ENCODE measurements at places on chromosomes 13 and 19.

DNA sequence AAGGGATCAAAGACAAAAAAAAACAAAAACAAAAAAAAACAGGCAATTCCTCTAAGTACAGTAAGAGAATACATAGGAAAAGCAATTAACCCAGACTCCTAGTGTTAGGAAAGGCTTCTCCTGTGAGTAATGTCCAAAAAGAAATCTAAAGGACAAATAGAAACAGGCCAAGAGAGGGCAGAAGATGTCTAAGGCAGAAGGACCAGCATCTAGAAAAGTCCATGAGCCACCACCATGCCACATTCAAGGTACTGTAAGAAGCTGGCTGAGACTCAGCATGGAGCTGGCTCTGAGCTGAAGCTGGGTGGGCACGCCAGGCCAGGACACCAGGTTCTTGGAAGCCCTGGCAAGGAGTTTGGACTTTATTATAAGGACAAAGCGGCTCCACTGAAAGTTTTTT lies 118.1 kb upstream of the FRY start:
- no peak for DNase-seq

GRCh38 chr13:26867451-26868091 lies 107.0 kb upstream of the GPR12 start:
- no peak for DNase-seq

DNA sequence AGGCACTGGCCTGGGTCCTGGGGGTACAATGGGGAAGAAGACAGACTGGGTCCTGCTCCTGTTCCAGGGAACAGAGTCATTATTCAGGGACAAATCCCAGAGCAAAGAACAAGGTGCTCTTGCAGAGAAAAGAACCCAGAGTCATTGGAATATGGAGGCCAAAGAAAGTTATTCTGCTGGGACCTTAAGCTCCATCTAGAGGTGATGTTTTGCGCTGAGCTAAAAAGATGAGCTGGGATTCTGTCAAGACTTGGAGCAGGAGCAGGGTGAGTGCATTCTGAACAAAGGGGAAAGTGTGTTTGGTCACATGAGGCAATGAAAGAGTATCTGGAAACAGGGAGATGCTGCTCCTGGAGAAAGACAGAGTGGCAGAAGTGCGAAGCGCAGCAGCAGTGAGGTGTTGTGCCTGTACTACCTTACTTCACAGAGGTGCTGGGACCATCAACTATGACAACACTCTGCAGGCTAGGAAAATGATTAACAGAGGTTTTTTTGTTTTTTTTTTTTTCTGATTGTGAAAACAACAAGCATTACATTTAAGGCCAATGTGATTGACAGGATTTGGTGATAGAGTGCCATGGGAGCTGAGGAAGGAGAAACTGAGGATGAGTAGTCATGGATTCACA lies 95.3 kb upstream of the TNFSF11 start:
- no peak for DNase-seq

DNA sequence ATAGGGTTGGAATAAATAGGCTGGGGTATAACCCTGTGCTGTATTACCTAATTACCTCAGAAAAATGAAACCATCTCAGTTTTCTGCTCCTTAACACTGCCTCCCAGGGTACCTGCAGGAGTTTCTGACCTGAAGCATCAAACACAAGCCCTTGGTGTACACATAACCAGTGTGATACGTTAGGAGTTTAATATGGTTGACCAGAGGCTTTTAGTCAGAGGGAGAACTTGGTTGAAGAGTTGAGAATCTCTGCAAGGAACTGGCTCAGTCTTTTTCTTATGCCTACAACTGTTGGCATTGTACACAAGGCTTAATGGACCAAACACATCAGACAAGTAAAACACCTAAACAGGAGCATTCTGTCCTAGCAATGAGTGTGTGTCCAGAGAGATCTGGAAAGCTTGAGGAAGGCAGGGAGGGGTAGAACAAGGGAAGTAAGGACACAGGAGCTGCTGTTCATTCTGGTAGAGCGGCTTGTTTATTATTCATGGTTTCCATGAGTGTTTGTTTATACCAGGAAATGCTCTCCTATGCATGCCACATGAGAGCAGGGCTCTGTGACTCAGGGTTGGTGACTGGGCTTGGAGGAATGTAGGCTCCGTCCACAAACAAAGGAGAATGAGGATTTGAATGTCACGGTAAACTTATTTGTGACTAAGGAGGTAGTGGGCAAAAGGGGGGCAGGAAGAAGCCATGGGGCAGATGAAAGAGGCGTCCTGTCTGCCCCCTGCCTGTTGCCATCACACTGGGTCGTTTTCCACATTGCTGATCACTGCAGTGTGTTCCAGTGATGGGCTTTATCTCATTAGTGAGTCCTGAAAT lies 11.9 kb upstream of the SPATA13 start:
- peak; percentile 85 for DNase-seq

- DNase-seq, result no peak
Observed at GRCh38 chr13:108281901-108282300, 12.4 kb downstream of the TNFSF13B start.

DNA sequence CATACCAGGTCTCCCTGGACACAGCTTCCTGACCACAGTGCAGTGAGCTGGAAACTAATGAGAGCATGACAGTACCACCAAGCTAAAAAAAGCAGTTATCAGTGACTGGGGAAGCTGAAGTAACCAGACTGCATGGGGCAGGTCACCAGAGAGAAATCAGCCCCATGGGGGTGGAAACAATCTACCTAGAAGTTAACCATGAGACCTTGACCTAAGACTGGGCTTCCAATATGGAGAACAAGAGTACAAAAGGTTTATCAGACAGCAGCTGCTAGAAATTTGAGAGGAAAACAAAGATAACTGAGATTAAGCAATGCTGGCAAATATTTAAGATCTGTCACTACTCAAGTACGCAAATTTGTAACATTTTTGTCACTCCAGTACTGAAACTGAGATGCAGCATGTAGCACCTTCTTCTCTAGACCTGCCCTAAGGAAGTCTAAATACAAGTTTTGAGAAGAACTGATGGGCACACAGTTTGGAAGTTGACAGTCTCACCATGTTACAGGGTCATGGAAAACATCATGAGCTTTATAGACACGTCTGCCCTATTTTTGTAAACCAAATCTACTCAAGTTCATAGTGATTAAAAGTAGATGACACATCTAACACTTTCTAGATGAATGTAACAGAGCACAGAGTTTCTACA lies 2641.8 kb upstream of the PCDH20 start:
- no peak for DNase-seq

GRCh38 chr13:31055589-31055988 lies 106.1 kb downstream of the HSPH1 start:
- no peak for DNase-seq

GRCh38 chr13:59780058-59780457 lies 383.7 kb downstream of the DIAPH3 start:
- no peak for DNase-seq

DNA sequence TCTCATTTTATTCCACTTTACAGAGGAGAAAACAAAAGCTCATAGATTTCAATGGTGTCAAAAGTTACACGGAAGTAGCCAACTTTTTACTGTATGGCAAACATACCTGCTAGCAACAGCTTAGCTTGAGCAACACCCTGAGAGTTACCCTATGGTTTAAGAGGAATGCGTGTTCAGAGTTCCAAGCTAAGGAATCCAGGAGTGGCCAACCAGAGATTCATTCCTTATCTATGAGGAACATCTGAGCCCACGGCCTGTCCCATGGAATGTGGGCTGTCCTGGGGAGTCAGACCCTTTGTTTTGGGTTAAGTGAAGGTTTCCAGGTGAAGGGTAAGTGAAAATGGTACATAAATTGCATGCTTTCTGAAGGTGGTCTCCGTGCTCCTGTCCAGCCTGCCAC lies 67.5 kb downstream of the STARD13 start:
- no peak for DNase-seq

GRCh38 chr19:18319591-18320135 lies 3.2 kb downstream of the LSM4 start:
- DNase-seq, result no peak

GRCh38 chr13:34857558-34858325 lies 84.3 kb upstream of the NBEA start:
- DNase-seq, result no peak

- DNase-seq, result no peak
Observed at GRCh38 chr19:14150041-14150769, 13.8 kb upstream of the ASF1B start.

- DNase-seq, result no peak
Observed at GRCh38 chr19:7120499-7120898, 51.0 kb downstream of the ZNF557 start.

- DNase-seq, result peak; percentile 23
Observed at GRCh38 chr13:43475140-43475539, 311.6 kb downstream of the ENOX1 start.

GRCh38 chr19:14400951-14401431 lies 18.1 kb downstream of the DDX39A start:
- no peak for DNase-seq

- no peak for DNase-seq
Observed at GRCh38 chr13:112652512-112653070, 37.2 kb upstream of the ATP11A start.

- no peak for DNase-seq
Observed at GRCh38 chr13:23817830-23818229, 71.4 kb downstream of the MIPEP start.

DNA sequence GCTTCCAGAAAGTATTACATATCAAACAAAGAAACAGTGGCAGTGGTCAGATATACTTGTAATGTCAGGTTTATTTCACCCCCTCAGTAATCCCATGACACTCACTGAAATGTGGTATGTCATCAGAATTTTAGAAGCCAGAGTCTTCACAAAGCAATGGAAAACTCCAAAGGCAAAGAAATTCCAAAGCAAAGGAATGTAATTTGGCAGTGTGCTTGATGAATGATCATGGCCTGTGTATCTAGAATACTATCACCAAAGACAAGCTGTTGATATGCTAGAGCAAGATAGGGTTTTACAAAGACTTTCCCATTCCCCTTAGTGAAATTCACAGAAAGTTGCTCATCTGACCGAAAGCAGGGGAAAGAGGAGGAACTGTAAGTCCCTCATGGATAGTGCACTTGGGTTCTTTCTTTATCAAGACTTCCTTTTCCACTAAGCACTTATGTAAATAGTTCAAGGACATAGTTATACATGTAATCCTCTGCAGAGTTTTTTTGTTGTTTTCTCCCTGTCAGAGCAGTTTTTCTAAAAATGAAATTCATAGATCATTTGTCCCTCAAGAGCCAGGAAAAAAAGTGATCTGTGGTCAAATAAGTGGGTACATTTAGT lies 243.4 kb downstream of the NHLRC3 start:
- no peak for DNase-seq

DNA sequence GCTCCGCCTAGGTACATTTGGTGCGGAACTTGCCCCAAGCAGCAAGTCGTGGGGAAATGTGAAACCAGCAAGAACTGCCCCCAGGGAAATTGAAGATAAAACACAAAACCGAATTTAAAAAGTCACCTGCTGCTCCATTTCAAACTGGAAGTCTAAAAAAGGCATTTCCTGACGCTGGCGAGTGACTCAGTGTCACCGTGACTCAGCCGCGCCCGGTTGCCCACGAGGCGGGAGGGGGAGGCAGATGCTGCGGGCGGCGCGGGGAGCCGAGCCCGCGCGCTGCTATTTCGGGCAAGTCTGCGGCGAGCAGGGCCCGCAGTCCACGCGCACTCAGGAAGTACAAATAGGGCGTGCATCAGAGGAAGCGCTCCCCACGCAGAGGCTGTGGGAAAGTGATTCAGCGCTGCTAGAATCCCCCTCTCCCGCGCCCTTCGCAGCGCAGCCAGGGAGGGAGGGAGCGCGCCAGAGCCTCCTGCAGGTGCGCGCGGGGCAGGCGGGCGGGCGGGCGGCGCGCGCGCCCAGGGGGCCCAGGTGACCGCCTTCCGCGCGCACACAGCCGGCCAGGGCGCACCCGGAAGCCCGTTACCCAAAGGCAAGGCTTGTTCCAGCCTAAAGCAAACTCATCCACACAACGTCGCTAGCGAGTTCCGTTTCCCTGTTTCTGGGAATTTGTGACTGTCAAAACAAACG lies 168.8 kb downstream of the COL4A1 start:
- no peak for DNase-seq

- no peak for DNase-seq
Observed at GRCh38 chr13:95505265-95505664, 47.3 kb upstream of the CLDN10 start.

- DNase-seq, result no peak
Observed at GRCh38 chr19:7801020-7801570, 28.9 kb upstream of the EVI5L start.

DNA sequence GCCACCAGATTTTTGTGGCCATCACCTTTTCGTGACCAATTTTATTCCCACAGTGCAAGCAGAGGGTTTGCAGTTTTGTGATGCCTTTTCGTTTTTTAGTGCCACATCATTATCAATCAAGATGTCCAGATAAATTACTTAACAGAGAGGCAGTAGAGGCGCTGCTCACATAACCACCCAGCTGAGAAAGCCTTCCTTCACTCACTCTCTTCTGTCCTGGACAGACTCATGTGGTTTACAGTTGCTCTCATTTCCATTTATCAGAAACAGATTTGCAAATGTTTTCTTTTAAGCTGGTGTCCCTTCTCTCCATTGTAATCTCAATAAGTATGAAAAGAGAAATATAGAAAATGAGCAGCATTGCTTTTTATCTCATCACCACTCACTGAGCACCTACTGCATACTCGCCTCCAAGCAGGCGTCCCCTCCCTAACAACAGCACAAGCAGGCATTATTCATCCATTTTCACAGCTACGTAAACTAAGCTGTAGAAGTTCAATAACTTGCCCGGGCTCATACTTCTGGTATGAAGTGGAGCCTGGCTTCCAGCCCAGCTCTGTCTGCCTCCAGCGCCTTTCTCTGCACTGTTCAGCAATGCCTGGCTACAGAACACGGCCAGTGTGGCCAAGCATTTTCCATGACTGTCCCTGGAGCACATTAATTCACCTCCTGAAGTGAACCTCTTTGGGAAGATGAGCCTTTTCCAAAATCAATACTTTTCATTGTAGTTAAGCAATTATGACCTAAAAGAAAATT lies 34.6 kb upstream of the KATNAL1 start:
- DNase-seq, result peak; percentile 88

- DNase-seq, result no peak
Observed at GRCh38 chr13:99044764-99045163, 66.9 kb upstream of the DOCK9 start.

GRCh38 chr19:35612224-35612558 lies 344 bp upstream of the HAUS5 start:
- DNase-seq, result no peak

DNA sequence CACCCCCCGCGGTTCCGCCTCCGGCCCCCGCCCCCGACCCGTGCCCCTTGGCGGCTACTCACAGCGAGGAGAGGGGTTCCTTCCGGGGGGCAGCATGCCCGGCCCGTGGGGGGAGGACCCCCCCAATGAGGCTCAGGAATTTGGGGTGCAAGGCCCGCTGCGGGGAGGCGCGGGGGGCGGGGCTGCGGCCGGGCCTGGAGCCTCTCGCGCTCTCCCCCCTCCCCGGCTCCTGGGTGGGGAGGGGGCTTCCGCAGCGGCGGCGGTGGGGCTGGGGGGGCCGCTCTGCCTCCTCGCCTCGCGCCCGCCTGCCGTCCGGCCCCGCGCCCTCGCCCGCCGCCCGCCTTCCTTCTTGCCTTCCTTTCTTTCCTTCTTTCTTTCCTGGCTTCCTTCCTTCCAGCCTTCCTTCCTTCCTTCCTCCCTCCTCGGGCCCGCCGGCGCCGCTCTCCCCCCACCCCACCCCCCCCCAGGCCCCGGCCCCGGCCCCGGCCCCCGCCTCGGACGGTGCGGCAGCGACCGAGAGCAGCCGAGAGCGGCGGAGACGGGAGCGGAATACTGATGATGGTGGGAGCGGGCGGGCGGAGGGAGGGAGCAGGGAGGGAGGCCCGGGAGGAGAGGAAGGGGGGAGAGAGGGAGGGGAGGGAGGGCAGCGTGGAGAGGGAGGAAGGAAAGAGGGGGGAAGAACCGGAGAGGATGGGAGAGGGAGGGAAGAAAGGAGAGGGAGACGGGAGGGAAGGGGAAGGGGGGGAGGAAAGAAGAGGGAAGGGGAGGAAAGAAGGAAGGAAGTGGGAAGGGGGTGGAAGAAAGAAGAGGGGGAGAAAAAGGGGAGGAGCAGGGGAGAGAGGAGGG lies at the start of gene LRRC4B:
TSS of gene LRRC4B (minus strand) at position 554 of the 846 bp plus-strand sequence. CDS start 19,597 bp downstream, outside the sequence.
- DNase-seq, result no peak
